HuH-7.5 (cell line): ENCODE measurements at places on chromosomes 5 and 9.
A peak's percentile ranks its signal among the peaks of the same experiment; 100 is the strongest.

- no peak for DNase-seq
Measured at GRCh38 chr5:68071282-68071632, 144.3 kb upstream of the PIK3R1 start.

DNA sequence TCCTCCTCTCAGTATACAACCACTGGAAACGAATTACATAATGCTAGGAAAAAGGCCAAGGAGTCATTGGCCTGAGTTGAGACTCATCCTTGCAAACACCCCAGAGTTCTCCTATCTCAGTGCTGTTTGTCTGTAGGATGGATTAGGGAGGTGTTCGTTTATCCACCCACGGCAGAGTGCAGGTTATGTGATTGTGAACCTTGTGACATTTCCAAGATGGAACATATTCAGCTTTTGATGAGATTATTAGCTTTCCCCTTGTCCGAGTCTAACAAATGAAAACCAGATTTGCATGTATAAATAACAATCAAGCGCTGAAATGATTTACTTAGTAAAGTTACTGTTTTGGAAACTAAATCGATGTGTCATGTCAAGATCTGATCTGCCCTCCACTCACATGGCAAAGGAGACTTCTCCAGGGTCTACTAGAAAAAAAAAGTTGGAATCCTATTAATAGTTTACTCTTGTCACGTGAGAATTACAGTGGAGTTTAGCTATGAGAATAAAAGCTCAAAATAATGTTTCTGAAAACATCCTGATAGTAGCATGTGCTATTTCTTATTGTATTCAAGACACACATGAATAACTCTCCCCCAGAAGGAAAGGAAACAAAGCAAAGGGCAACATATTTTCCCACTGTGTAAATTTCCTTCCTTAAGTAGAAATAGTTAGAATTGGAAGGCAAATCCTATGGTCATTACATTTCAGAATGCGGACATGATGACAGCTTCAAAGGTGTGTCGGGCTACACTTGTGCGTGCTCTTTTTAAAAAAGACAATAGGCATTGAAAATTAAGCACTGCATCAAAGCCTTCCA, 600.4 kb downstream of the EBF1 start:
- DNase-seq, result no peak

GRCh38 chr5:71924980-71925379, 182.3 kb upstream of the MAP1B start:
- no peak for DNase-seq

DNA sequence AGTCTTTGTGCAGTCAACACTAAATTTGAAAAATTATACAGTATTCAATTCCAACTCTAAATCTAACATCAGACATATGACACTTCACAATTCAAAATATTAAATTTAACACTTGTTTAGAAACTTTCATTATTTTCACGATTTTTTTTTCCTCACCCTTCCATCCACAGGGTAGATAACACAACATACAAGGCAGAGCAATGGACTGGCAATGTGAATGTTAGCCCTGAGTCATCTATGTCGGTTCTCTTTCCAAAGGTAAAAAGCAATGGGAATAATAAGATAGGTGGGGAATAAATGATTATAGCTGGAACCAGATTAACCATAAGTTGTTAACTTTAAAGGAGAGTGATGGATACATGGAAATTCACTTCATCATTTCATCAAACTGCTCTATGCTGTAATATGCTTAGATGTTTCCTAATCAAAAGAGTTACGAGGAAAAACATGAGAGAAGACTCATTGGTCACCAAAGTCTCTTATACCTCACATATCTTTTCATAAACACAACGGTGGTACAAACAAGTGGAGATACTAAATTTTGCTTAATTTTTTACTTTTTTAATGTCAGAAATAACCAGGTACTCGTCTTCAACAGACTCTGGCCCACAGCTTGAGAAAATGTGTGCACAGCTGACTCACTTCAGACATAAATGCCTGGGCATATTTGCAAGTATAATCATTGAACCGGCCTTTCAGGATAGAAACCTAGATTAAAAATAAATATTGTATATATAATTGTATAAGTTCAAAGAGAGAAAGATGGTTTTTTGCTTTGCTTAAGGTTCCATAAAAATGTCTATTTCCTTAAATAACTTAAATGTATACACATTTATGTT, 23.0 kb downstream of the RFX3 start:
- no peak for DNase-seq

- no peak for DNase-seq
Measured at GRCh38 chr9:109109967-109110328, 9.8 kb downstream of the TMEM245 start.

DNA sequence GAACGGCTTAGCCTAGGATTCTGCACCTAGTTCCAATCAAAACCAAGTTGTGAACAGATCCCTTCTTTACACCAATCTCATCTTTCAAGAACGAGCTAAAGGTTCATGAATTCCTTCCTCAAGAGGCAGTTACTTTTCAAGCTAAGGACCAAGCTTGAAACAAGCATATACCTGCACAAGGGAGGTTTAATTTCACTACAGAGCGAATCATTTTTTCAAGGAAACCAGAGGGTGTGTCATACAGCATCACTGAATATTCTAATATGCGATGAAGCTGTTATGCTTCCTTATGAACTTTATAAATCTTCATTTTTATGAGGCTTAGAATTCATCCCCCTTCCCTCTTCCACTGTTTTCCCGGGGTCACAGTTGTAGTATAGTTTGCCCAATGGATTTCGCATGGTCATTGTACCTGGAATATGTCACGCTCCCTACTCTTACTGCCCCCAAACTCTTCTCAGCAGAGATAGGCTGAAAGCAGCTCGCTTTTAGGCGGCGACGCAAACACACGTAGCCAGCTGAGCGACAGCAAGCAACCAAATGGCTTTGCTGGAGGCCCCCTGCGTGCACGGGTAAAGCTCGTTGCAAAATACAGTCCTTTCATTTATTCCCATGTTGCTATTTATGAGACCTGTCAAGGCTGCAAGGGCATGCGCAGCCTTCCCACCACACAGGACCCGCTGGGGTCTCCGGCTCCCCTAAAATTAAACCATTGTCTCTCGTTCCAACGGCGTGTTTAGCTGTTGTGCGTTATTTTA, 832 bp downstream of the LMBRD2 start:
- peak; percentile 55 for DNase-seq

DNA sequence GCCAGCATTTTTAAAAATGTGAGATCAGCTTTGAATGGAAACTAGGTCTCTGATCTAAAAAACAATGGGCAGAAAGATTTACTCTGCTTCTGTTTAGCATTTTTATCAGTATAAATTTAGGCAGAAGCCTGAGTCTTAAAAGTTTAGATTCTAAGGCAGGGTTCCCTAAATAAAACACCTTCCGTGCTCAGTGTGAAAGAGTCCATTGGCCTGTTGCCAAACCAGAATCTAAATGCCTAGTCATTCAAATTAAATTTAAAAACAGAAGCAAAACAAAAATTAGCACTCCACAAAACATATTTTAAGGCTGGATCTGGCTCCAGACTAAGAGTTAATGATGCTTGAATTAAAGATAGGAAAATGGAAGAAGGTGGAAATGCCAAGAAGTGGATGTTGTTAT, 4.5 kb downstream of the TYRP1 start:
- DNase-seq, result no peak

- DNase-seq, result no peak
Measured at GRCh38 chr5:143207563-143208364, 195.7 kb downstream of the NR3C1 start.

DNA sequence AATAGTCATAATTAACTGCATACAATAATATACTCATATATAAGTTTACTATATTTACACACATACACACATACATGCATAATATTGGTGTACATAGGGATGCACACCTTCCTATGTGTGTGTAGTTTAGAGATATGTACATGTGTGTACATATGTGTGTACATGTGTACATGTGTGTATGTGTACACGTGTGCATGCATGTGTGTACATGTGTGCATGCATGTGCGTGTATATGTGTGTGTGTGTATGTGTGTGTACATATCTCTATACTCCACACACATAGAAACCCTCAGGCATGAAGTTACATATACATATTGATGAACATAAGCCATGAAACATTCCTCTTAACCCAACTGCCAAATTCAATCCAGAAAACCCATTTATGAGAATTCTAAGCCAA, 547.8 kb downstream of the TLR4 start:
- DNase-seq, result no peak

DNA sequence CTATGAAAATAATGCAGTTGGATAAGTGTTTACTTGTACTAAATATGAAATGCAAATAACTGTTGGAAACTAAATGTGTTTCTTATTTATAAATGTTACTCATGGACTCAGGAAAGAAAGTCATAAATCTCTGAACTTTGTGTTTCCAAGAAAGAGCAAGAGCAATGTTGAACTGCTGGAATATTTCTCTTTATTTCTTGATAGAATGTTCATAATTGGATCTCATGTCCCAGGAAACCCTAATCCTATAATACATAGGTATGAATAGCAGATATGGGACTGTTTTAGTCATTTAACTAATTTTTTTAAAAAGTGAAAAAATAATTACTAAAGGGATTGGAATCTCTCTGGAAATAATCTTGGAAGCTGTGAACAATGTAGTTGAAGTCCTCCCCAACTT, 245.0 kb upstream of the ACTBL2 start:
- no peak for DNase-seq

- no peak for DNase-seq
Measured at GRCh38 chr5:28286566-28286965, 1248.2 kb upstream of the CDH9 start.

DNA sequence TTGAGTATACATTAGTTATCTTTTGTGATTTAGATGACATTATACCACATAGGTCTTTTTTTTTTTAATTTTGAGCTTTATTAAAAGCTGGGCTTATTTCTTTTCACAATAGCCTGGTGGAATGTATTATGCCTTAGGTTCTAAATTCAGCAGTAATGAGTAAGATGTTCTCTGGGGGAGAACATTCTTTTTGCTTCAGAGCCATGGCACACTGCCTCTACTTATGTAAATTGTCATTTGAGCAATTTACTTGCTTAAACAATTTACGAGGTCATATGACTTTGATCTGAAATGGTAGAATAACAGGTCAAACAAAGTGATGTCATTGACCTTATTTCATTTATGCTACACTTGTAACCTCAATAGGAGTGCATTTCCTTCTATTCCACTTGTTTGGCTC, 154.2 kb downstream of the FOCAD start:
- DNase-seq, result no peak

DNA sequence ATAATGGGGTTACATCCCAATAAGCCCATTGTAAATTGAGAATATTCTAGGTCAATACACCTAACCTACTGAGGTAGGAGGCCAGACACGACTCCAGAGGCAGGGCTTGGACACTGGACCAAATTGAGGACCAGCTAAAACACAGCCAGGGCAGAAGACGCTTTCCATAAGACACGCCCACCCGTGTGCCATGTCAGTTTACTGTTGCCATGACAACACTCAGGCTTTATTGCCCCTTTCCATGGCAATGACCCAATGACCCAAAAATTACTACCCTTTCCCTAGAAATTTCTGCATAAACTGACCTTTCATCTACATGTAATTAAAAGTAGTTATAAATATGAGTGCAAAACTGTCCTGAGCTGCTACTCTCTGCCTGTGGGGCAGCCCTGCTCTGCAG, 31.5 kb downstream of the SLC22A4 start:
- no peak for DNase-seq

GRCh38 chr5:54742417-54742891, 224.9 kb downstream of the SNX18 start:
- DNase-seq, result no peak

GRCh38 chr9:95175523-95175922, 142.0 kb downstream of the FANCC start:
- DNase-seq, result no peak

GRCh38 chr9:131715906-131716305, 24.0 kb downstream of the RAPGEF1 start:
- no peak for DNase-seq

DNA sequence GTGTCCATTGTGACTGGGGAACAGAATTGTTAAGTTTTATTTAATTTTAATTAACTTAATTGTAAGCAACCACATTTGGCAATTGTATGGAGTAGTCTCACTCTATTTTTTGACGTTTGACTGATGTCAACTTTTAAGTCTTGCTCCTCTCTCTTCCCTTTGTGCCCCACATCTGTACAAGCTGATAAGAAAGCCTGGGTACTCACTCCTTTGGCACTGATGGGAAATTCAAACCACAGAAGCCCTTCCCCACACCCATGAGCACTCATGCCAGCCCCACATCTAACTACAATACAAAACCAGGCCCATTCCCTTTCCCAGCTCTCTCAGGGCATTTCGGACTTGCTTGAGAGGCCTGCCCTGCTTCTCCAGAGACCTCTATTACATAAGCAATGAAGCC, 451.5 kb upstream of the KIF2A start:
- DNase-seq, result no peak

GRCh38 chr5:134541736-134542376, 16.4 kb downstream of the JADE2 start:
- DNase-seq, result peak; percentile 28

GRCh38 chr5:128927644-128928043, 37.6 kb upstream of the SLC27A6 start:
- no peak for DNase-seq

GRCh38 chr9:101158361-101158760, 129.8 kb downstream of the PLPPR1 start:
- no peak for DNase-seq

GRCh38 chr5:115787426-115787825, 29.0 kb downstream of the CDO1 start:
- DNase-seq, result no peak

DNA sequence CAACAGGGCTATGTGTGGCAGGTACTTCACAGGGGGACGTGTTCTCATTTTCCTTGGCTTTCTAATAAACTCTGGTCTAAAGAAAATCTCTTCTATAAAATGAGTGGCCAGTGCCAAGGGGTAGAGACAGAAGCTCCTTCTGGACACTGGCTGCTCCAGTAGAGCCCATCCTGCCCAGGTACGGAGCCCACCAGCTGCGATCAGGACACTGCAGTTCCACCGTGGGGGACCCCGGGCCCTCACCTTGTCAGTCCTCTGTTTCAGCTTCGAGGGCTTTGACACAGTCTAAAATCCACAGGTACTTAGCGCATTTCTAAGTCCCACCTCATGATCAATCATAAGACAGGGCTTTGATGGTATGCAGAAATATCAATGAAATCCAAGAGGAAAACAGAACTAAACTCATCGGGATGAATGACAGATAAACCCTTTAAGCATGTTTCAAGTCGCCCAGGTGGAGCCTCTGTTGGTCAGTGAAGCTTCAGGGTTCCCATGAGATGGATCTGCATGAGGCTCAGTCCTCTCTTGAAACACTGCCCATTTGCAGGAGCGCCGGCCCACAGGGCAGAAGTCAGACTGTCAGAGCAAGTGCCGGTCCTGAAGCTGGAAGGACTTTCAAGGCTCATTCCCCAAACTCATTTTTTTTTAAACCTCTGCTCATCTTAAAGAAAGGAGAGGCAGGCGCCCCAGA, 20.3 kb upstream of the TERT start:
- DNase-seq, result no peak
